NCI-H82 (cell line): ENCODE measurements at places on chromosomes 11 and 22.

GRCh38 chr11:119338965-119339588, 1.6 kb downstream of the C1QTNF5 start:
- no peak for DNase-seq

GRCh38 chr11:107858217-107859070, at the start of gene SLC35F2:
Gene SLC35F2, minus strand, starts transcription at chr11:107858787. Its CDS starts 20 bp downstream, at chr11:107858767.
- DNase-seq = peak; percentile 90

DNA sequence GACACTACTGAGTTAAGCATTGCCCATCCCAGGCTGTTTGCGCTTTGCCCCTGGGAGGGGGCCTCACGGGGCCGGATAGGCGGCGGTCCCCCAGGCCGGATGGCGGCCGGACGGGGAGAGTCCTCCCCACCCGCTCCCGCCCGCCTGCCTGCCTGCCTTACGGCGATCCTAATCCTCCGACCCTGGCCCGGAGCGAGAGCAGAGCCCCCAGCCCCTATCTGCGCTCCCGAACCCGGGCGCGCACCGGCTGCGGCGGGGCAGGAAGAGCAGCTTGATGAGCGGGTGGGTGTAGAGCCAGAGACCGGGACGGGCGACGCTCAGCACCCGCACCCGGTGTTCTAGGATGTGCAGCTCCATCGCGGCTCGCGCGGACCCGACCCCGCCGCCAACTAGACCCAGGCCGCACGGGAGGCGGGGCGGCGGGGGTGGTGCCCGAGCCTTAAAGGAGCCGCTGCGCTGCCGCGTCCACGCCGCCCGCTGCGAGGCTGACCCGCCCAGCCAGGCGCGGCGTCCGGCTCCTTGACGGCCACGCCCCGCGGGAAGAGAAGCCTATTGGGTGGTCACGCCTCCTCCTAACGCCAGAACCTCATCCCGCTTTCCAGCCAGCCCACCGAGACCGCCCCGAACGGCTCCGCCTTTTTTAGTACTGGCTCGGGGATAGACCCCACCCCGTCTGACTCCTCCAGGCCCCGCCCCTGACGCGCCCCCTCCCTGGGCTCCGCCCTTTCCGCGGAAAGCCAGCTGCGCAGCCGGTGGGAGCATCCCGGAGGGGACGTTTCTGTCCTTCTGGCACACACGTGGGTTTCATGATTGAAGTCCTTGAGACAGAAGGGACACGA, at the start of gene CASTOR1:
TSS of gene CASTOR1 (minus strand) at position 365 of the 839 bp plus-strand sequence. CDS start at position 357, 8 bp downstream.
- peak; percentile 98 for DNase-seq

DNA sequence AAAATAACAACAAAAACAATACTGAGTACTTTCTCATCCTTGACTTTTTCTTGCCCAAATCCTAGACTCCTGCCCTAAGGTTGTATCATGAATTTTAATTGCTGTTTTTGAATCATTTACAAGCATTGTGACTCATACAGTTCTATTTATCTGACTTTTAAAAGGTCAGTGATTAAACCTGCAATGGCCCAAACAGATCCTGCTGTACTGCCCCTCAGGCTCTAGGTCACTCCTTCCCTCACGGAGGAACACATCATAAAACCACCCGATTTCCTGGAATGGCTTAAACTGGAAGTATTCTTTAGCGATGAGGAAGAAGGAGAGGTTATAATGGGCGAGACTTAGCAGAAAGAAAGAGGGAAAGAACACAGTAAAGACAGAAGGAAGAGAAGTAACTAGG, 12.3 kb downstream of the ARFGAP3 start:
- no peak for DNase-seq

DNA sequence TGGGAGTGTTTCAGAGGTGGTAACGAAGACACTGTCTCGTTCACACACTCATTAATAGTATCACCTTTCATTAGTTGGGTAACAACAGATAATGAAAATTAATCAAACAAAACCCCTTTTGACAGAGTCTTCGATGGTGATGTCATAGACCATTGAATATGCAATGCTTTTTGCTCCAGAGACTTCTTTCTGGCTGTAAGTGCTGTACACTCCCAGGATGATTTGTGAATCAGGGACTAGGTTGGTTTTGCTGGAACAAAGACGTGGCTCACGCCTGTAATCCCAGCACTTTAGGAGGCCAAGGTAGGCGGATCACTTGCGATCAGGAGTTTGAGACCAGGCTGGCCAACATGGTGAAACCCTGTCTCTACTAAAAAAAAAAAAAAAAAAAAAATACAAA, 9.5 kb upstream of the RASSF10 start:
- no peak for DNase-seq

DNA sequence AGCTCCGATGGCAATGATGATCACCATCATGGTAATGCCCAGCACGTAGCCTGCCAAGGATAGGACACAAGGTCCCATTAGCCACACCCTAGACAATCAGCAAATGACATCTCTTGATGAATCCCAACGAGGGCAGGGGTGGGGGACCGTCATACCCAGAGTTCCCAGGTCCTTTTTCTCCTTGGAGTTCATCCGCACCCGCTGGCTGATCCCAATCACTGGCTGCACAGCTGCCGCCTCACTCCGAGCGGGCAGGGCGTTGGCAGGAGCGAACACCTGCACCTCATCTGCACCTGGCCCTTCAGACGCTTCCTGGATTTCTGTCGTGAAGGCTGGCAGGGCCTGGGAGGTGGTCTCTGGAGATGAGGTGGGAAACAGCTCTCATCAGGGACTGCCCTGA, 2.9 kb downstream of the PIK3IP1 start:
- DNase-seq = no peak

DNA sequence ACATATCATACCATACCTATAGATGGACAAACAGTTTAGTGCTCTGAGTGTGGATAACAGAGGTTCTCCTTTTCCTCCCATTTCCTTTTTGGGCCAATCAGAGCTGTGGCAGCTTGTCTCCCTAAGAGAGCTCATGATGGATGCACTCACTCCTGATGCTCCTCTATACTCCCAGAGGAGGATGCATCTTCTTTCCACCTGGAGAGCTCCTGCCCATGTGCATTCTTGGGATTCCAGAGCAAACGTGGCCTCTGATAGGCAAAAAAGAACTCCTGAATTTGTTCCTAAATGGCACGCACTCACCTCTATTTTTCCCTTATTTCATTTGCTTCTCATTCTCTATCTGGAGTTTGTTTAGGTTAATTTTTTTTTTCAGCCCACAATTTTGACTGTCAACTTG, 2.9 kb downstream of the MRGPRX3 start:
- DNase-seq = no peak

DNA sequence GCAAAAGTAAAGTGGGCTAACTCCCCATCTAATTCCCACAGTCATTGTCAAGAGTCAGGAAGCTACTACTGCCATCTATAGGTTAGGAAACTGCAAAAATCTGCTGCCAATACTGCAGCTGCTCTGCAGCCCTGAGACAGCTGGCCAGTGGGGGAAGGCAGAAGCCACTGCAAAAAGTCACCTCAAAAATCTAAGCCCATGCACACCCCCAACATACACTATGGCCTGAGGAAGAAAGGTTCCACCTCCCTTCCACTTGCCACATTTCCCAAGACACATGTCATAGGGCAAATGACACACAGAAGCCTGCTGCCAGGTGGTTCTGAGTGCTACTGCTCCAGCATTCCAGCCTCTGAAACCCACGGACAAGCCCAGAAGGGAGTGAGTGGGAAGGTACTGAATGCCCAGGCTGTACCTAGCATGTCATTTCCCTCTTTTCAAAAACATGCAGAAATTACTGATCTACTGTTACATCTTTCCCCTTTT, 36.9 kb downstream of the DGCR2 start:
- DNase-seq = peak; percentile 56

- no peak for DNase-seq
Observed at GRCh38 chr22:24305260-24305692, 34.6 kb downstream of the SPECC1L start.

DNA sequence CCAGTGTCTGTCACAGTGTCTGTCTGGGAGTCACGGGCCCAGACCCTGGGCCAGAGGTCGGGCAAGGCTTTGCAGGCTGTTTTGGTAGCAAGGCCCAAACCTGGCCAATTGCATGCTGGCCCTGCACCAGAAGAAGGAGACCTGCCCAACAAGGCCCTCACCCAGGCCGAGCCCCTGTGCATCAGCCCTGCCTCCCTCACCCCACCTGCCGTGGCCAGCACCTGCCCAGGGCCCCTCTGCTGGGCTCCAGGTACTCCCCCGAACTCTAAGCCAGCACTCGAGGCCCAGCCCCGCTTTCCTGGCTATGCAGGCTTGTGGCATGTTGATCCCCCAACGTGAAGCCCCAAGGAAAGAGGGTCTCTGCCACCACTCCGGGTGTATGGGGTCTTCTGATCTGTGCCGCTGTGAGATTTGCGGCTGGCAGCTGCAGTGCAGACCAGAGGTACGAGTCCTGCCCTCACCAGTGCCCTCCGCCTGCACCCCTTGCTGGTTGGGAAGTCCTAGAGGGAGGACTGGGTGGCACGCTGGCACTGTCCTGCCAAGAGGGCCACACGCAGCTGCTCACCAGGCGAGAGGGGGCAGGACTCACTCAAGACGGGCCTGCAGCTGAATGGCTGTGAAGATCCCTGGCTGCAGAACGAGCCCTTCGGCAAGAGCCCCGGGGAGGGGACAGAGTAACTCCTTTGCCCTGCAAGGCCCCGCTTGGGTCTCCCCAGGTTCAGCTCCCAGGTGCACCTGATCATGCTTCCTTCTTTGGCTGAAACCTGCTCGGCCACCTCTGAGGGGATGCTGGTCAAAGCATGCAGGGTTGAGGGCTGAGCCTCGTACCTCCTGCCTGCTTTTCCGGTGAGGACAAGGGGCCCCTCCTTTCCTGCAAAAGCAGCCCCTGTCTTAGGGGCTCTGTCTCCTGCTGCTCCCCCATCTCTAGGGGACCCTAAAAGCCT, 6.7 kb upstream of the SEPTIN5 start:
- no peak for DNase-seq

DNA sequence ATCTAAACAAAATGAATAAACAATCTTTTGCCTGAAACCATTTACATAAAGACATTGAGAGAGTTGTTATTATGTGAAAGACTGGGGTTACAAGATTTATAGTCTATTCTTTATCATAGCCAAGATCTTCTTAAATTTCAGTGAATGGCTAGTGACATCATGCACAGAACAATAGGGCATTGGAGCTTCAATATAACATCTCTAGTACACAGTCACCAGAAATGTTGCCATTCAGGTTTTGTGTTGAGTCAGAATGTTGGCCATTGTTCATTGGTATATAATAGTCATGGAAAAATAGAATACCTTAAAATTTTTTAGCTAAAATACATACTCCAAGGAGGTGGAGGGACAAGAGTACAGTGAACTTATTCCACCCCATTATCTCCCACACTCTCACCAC, 44.3 kb downstream of the SLC5A12 start:
- DNase-seq = no peak

- no peak for DNase-seq
Observed at GRCh38 chr22:40975366-40975765, 24.2 kb downstream of the RBX1 start.

- DNase-seq = no peak
Observed at GRCh38 chr11:17807034-17807433, 72.5 kb downstream of the KCNC1 start.

- DNase-seq = no peak
Observed at GRCh38 chr11:41978945-41979344, 519.5 kb upstream of the LRRC4C start.

- no peak for DNase-seq
Observed at GRCh38 chr22:24009227-24010017, 1.7 kb upstream of the CABIN1 start.

DNA sequence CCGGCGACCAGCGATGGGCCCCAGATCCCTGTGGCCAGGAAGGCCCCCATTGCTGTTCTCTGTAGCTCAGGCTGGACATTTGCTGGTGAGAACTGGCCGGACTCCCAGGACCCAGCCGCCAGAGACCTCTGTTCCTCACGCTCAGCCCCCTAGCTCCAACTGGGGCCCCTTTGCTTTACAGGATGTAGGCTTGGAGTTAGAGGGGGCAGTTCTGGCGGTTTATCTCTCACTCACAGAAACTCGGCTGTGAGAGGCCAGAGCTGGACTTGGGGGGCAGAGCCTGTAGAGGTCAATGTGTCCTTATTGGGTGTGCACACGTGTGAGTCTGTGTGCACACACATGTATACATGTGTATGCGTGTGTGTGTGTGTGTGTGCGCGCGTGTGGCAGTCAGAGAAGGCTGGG, 502 bp downstream of the SMIM38 start:
- DNase-seq = no peak

DNA sequence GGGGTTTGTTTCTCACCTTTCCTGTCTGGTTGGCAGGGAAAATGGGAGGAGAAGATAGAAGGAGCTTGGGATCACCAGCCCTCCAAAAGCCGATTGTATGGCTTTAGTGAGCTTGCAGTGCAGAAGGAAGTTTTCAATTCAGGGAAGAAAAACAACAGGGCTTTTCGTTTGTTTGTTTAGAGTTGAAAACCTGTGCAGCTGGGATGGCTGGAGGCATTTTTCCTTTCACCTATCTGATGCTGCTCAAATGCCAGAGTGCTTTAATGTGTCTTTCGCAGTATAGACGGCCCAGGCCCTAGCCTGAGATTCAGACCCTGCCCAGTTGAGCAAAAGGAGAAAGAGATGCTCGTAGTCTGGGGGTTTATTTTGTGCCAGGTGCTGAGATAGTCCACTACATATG, 87.9 kb downstream of the INSC start:
- DNase-seq = no peak

GRCh38 chr22:47144791-47145425, 382.5 kb downstream of the TBC1D22A start:
- DNase-seq = no peak

DNA sequence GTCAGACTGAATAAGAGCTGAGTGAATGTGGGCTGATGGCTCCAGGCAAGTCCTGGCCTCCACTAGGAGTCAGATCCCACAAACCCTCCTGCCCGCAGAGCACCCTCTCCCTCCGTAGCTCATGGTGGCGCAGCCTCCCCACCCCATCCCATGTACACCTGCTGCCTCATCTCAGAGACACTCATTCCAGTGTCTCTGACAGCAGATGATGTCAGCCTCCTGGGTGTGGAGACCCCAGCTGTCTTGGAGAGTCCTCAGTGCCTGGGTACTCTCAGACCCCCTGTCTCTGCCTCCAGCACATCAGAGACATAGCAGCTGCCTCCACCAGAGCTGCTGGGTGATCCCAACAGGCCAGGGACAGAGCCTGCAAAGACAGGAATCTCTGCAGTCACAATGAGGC, 9.5 kb downstream of the IGLL5 start:
- no peak for DNase-seq

DNA sequence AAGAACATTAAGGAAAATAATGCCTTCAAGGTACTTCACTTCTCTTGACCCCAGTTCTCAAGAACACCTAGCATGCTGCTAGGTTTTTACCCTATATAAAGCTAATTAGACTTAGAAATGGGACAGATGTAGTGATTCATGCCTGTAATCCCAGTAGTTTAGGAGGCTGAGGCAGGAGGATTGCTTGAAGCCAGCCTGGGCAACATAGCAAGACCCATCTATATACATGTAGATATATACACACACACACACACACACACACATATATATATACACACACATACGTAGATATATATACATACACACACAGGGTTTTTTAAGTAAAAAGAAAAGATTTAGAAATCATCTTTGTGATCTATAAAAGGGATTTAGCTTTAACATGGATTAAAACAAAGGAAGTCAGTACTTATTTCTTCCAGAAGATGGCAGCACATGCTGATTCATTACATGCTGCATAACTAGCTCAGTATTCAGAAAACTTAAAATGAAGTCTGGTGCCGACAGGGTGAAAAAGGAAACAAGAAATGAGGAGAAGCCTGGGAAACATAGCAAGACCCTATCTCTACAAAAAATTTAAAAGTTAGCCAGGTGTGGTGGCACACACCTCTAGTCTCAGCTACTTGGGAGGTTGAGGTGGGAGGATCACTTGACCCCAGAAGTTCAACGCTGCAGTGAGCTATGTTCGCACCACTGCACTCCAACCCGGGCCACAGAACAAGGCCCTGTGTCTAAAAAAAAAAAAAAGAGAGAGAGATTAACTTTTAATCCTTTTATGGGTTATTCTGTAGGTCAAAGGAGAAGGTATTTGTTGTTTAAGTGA, 28.5 kb upstream of the RBX1 start:
- peak; percentile 63 for DNase-seq

- DNase-seq = no peak
Observed at GRCh38 chr11:14335712-14336111, 23.3 kb downstream of the RRAS2 start.
